ENCODE measurements at places on chromosomes 16 and 17. TPM values are rescaled to one million over a fixed set of nuclear protein-coding genes. Genes with fewer than 3 reads are reported as not detected.

- no peaks in the 10 kb centered on the region for H3K36me3 ChIP-seq
- H3K27ac ChIP-seq, result peak overlapping the region; percentile 67
- H3K27me3 ChIP-seq, result peaks cover 31% of the 10 kb centered on the region
- no peak for DNase-seq
- H3K4me1 ChIP-seq, result peaks cover 3% of the 10 kb centered on the region
- no peak overlapping the region for H3K4me3 ChIP-seq
Measured at GRCh38 chr16:86584726-86585721, 6.7 kb downstream of the FOXL1 start.

DNA sequence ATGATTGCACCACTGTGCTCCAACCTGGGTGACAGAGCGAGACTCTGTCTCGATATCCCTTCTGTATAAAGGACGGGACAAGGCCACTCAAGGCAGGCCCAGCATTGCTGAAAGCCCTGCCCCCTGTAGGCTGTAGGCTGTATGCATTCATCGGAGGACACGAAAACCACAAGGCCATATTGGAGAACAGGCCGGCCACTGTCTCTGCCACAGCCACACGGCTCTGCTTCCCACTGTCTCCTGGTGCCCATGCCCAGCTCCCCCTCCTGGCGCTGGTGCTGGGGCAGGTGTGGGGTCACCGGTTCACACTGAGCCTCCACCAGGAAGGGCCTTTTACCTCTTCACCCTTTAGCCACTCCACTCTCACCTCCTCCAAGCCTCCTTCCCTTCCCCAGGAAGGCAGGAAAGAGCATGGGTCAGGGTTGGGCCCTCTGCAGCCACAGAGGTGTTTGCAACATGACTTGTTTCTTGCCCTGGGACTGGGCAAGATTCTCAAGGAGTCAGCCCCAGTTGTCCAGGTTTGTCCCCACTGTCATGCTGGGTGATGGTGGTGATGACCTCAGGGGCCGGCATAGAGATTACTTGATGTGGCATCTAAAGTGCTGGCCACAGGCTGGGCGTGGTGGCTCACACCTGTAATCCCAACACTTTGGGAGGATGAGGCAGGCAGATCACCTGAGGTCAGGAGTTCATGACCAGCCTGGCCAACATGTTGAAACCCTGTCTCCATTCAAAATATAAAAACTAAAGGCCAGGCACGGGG, 5.3 kb upstream of the NTN3 start:
- H3K4me3 ChIP-seq, result no peak overlapping the region
- peaks cover 35% of the 10 kb centered on the region for H3K36me3 ChIP-seq
- H3K27me3 ChIP-seq, result no peaks in the 10 kb centered on the region
- no peak overlapping the region for H3K27ac ChIP-seq
- H3K4me1 ChIP-seq, result peaks cover 44% of the 10 kb centered on the region

GRCh38 chr16:53220585-53220984, 165.8 kb downstream of the CHD9 start:
- H3K27ac ChIP-seq, result no peak overlapping the region
- peaks cover 4% of the 10 kb centered on the region for H3K36me3 ChIP-seq
- H3K4me1 ChIP-seq, result no peaks in the 10 kb centered on the region
- H3K27me3 ChIP-seq, result no peaks in the 10 kb centered on the region

DNA sequence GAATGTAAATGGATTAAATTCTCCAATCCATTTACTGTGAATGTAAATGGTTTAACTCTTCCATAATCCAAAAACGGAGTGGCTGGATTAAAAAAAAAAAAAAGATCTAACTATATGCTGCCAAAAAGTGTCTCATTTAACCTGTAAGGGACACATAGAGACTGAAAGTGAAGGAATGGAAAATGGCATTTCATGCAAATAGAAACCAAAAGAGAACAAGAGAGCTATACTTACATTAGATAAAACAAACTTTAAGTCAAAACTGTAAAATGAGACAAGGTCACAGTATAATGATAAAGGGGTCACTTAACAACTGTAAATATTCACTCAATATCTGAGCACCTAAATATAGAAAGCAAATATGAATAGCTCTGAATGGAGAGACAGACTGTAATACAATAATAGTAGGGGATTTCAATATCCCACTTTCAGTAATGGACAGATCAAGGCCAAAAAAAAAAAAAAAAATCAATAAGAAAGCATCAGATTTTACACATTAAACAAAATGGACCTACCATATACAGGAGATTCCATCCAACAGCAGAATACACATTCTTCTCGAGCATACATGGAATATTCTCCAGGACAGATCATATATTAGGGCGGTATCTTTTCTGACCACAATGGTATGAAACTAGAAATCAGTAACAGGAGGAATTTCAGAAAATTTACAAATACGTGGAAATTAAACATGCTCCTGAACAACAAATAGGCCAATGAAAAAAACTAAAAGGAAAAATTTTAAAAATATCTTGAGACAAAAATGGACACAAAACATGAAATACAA, 36.4 kb downstream of the CDR2 start:
- no peak overlapping the region for H3K4me3 ChIP-seq
- H3K36me3 ChIP-seq, result peaks cover 17% of the 10 kb centered on the region
- H3K4me1 ChIP-seq, result no peaks in the 10 kb centered on the region
- H3K27me3 ChIP-seq, result no peaks in the 10 kb centered on the region
- DNase-seq, result no peak

GRCh38 chr16:52603015-52603414, 56.1 kb upstream of the TOX3 start:
- H3K27ac ChIP-seq, result no peak overlapping the region
- no peaks in the 10 kb centered on the region for H3K36me3 ChIP-seq
- H3K4me3 ChIP-seq, result no peak overlapping the region
- DNase-seq, result no peak
- no peaks in the 10 kb centered on the region for H3K4me1 ChIP-seq

GRCh38 chr16:57711993-57712392, 17.4 kb downstream of the DRC7 start:
- H3K27ac ChIP-seq, result no peak overlapping the region
- no peaks in the 10 kb centered on the region for H3K27me3 ChIP-seq
- no peaks in the 10 kb centered on the region for H3K4me1 ChIP-seq
- DNase-seq, result no peak
- H3K4me3 ChIP-seq, result no peak overlapping the region

DNA sequence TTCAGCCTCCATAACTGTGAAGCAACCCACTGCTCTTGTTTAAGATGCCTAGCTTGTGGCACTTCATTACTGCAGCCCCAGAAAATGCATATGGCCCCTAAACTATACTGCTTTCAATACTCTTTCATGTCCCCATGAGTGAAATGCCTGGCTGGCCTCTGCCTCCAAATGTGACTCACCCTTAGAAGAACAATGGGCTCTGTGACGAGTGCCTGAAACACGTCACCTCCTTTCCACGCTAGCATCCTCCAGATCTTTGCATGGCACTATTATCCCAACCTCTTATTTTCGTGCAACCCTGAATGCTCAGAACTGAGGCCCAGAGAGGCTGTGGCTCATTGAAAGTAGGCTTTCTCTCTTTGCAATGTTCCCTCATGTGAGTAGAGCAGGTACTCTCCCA, 233.1 kb downstream of the CBLN1 start:
- no peaks in the 10 kb centered on the region for H3K27me3 ChIP-seq
- H3K27ac ChIP-seq, result no peak overlapping the region
- H3K4me3 ChIP-seq, result no peak overlapping the region
- no peak for DNase-seq

DNA sequence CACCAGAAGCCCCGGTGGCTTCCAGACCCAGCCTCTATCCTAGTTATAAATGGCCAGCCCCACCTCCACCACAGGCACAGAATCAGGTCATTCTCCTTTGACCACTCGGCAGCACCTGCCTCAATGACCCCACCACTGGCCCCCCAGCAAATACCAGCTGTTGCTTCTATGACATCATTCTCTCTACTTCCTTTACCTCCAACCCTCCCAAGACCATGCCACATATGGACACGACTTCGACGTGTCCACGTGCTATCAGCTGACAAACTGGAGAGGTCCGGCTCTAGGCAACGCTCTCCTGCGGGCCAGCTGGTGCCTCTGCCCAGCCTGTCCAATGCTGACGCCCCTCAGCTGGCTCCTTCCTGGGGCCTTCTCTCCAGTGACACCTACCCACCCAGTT, 5.9 kb downstream of the ALYREF start:
- DNase-seq, result no peak
- peaks cover 11% of the 10 kb centered on the region for H3K4me1 ChIP-seq
- H3K27me3 ChIP-seq, result no peaks in the 10 kb centered on the region

GRCh38 chr17:75090871-75091854, 3.4 kb downstream of the SLC16A5 start:
- no peaks in the 10 kb centered on the region for H3K36me3 ChIP-seq
- H3K27ac ChIP-seq, result peak overlapping the region; percentile 61
- no peak overlapping the region for H3K4me3 ChIP-seq
- peaks cover 10% of the 10 kb centered on the region for H3K27me3 ChIP-seq
- peaks cover 42% of the 10 kb centered on the region for H3K4me1 ChIP-seq

DNA sequence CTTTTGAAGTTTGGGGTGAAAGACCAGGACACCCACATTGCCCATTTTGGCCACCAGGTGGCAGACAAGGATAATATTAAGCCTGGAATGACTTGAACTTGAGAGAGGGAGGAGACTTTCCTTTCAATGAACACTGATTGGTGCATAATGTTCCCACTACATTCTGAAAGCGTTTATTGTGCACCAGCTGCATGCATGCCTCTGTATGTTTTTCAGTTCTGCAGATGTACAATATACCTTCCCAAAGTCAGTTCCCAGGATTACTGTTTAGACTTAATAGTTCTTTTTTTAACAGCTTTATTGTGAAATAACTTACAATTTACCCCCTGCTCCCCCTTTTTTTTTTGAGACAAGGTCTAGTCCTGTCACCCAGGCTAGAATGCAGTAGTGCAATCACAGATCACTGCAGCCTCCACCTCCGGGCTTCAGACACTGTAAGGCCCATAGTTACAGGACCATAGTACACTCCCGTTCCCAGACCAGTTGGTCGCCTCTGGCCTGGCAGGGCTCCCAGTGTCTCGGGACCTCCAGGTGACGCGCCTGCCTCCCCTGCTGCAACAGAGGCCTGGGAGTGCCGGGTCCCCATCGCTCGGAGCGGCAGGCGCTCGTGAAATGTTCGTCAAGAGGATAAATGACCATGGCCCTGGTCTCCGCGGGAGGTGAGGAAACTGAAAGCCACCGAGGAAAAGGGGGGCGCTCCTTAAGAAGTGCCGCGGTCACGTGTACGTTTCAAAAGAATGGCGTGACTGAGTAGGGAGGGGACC, 12.2 kb downstream of the CES2 start:
- no peak overlapping the region for H3K27ac ChIP-seq
- peaks cover 19% of the 10 kb centered on the region for H3K4me1 ChIP-seq
- H3K4me3 ChIP-seq, result peak overlapping the region; percentile 49
- peaks cover 20% of the 10 kb centered on the region for H3K36me3 ChIP-seq
- peak; percentile 74 for DNase-seq
- H3K27me3 ChIP-seq, result peaks cover 41% of the 10 kb centered on the region

DNA sequence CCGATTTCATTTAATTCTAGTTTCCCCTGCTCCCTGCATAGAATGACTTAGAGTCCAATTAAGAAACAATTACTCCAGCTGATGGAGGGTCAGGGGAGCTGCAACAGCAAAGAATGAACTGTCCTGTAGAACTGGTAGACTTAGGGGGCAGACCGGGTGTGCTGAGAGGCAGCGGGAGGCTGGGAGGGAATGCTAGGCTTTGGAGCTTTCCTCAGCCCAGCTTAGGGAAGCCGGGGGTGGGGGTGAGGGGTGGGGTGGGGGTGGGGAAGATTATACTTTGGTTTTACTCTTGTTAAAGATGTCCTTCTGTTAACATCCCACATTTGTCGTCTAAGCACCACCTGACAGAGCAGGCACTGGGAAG, 458.6 kb upstream of the ASIC2 start:
- peaks cover 5% of the 10 kb centered on the region for H3K27me3 ChIP-seq
- peak overlapping the region; percentile 11 for H3K4me3 ChIP-seq
- peak; percentile 65 for DNase-seq
- H3K4me1 ChIP-seq, result peaks cover 14% of the 10 kb centered on the region
- no peaks in the 10 kb centered on the region for H3K36me3 ChIP-seq
- H3K27ac ChIP-seq, result no peak overlapping the region

GRCh38 chr17:45688353-45688752, 95.8 kb upstream of the CRHR1 start:
- H3K27ac ChIP-seq, result no peak overlapping the region
- peaks cover 2% of the 10 kb centered on the region for H3K27me3 ChIP-seq
- peaks cover 15% of the 10 kb centered on the region for H3K4me1 ChIP-seq
- no peak overlapping the region for H3K4me3 ChIP-seq
- no peak for DNase-seq
- H3K36me3 ChIP-seq, result no peaks in the 10 kb centered on the region

DNA sequence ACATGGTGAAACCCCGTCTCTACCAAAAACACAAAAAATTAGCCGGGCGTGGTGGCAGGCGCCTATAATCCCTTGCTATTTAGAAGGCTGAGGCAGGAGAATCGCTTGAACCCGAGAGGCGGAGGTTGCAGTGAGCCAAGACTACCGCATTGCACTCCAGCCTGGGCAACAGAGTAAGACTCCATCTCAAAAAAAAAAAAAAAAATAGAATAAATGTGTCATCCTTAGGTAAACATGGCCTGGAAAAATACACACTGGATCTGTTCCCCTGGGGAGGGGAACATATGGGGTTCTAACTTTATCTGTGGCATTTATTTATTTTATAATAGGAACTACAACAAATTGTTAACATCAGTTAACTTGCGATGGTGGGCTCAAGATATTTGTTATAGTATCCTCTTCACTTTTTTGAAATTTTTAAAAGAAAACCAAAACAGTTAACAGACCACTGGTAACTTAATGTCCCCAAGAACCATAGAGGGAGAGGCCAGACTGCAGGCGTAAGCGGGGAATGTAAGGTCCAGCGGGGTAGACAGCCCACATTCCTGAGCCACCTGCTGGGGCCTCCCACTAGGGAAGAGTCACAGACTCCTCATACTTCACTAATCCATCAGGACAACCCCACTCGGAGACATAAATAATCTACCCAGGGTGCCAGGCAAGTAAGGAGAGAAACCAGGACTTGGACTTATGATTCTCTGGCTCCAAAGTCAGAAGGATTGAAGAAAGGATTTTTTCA, 12.5 kb upstream of the TXNDC11 start:
- no peaks in the 10 kb centered on the region for H3K4me1 ChIP-seq
- H3K27me3 ChIP-seq, result no peaks in the 10 kb centered on the region
- no peak for DNase-seq
- H3K4me3 ChIP-seq, result no peak overlapping the region
- H3K36me3 ChIP-seq, result peaks cover 57% of the 10 kb centered on the region

The KRTAP1-1 gene
- not detected for total RNA-seq

The KRT38 gene
- not detected for total RNA-seq

The ACSM2A gene
- not detected for total RNA-seq

The KRTAP4-6 gene
- not detected for total RNA-seq

The RGS11 gene
- 13.0 TPM for total RNA-seq

The HOXB9 gene
- 23.9 TPM for total RNA-seq

The CNGB1 gene
- 6.5 TPM for total RNA-seq

The KRT33B gene
- not detected for total RNA-seq

All from spinal cord (tissue), 10 donors.